NT2/D1 (cell line): ENCODE measurements at places on chromosomes 6 and 20.

- no peak for DNase-seq
Observed at GRCh38 chr20:59403962-59404314, 103.5 kb downstream of the EDN3 start.

GRCh38 chr6:90151576-90152422, 144.8 kb downstream of the BACH2 start:
- no peak for DNase-seq

DNA sequence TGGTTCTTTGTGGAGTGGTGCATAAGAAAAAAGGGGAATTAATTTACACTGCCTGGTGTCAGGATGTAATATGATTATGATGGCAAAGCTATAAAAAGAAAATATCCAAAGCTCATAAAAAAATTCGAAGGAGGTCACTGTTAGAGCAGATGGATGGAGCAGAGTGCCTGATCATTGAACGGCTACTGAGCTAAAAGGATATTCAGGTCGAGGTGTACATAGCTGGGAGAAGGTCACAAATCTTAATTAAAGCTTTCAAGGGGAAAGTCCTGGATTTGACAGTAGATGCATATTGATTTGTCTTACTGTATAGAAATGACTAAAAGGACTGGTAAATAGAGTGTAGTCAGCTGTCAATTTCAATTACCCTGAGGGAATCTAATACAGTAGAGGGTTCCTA, 84.4 kb downstream of the PKIB start:
- DNase-seq: no peak

- DNase-seq: no peak
Observed at GRCh38 chr6:7953753-7954152, 43.2 kb upstream of the TXNDC5 start.

- DNase-seq: no peak
Observed at GRCh38 chr6:34315780-34316179, 67.0 kb upstream of the SMIM29 start.

GRCh38 chr6:147366290-147366689, 142.2 kb upstream of the SAMD5 start:
- DNase-seq: no peak

DNA sequence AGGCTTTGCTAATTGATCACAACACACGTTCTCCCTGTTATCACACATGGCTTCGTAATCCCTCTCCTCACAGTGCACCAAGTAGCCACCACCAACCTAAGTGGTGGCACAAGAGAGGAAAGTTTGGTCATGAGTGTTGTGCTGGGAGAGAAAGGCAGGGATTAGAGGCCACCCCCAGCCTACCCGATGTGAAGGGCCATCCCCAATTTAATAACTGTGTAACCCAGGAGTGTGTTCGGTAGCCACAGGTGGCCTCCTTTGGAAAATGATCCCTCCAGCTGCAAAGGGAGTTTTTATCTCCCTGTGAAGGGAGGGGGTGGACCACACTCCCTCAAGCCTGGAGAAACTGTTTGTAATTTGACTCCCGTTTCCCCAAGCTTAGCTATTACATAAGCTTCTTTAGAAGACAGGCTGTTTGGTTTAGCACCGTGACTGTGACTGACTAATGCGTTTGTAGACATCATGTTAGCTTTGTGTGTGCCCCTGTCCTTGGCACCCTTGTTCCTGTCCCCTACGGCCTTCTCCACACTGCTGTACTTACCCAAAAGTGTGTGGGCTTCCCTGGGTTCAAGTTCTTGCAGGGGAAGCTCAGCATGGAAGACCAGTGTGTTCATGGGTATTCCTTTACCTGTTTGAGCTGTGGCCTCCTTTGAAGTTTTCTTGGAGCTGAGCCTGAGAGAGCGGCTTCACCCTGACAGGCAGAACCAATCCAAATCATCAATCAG, 20.6 kb downstream of the PPP1R16B start:
- no peak for DNase-seq

DNA sequence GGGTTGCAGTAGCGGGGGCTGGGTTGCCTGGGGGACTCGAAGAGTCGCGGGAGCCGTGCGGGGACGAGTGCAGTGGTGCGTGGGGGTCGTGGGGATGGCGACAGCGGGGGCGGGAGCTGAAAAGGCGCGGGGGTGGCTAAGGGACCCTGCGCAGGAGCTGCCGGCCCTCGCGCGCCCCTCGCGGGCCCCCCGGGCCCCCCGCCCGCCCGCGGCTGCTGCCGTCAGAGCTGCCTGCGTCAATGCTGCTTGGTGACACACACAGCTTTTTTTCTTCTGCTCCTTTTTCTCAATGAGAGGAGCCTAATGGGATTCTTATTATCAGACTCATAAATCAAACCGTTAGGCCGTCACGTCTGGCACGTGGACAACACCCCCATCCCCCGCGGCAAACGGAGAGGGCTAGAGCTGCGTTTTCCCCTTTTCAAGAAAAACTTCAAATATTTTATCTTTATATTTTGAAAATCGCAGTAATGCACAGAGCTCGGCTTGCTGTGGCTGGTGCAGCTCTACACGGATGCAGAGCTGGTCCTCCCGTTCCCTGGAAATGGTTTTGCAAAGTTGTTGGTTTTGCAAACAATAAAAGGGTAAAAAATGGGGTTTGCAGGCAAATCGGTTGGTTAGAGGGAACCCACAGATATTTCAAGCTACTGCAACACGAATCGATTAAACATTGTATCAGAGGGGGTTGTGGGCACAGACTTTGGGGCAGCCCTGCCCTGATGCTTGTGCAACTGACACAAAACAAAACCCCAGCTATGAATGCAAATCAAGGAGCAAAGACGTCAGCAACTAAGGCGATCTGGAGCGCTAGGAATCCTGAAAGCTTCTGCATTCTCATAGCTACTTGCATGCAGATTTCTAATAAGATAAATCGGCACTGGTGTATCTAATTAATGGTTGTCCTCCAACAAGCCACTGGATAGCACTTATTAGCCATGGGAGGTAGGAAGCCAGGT, 161.4 kb downstream of the TBXT start:
- no peak for DNase-seq

DNA sequence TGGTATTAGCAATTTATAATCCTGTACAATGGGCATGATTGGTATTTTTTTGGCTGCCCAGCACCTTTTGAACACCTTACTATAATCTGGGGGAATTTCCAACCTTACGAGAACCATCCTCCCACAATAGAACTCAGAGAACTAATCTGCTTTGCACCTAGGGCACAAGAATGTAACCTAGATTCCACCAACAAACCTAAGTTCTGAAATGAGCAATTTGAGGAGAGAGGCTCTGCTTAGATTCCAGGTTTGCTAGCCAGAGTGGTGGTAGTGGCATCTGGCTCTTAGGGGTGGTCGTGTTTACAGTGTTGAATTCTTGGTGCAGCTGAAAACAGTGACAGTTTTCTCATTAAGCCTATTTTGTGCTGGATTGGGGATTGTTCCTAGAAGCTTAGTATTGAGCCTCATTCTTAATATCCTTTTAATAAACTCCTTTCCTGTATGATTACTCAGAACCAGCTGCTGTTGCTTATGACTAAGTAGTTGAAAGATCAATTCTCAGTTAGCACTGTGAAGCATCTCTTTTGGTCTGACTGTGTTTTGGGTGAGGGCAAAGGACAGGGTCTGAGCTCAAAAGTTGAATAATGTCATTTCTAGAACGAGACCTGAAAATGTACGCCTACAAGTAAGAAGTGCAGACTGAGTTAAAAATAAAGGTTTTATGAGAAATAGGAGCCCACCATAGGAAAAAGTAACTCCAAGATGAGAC, 385.6 kb downstream of the CDKAL1 start:
- DNase-seq: no peak

- DNase-seq: no peak
Observed at GRCh38 chr6:35483490-35483889, 13.4 kb downstream of the TEAD3 start.

DNA sequence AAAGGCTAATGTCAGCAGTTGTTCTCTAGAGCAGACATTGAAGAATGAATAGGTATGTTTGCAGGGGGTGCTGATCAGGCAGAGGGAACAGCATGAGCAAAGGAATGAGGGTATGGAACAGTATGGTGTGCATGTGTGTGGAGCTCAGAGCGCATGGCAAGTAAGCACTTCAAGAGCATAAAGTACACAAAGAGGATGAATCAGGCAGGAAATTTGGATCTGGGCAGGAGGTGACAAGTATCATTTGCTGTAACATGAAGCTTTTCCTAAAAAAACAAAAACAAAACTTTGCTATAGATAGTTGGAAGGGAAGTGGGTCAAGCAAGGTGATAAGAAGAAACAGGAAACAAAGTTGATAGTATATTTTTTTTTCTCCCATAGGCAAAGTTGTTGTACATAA, 746.8 kb downstream of the HDGFL1 start:
- no peak for DNase-seq

GRCh38 chr20:1808101-1808500, 87.1 kb upstream of the SIRPA start:
- no peak for DNase-seq

GRCh38 chr6:29462022-29462421, 5.1 kb downstream of the OR2H1 start:
- DNase-seq: no peak

- DNase-seq: no peak
Observed at GRCh38 chr20:9092113-9092512, 23.2 kb downstream of the PLCB4 start.

DNA sequence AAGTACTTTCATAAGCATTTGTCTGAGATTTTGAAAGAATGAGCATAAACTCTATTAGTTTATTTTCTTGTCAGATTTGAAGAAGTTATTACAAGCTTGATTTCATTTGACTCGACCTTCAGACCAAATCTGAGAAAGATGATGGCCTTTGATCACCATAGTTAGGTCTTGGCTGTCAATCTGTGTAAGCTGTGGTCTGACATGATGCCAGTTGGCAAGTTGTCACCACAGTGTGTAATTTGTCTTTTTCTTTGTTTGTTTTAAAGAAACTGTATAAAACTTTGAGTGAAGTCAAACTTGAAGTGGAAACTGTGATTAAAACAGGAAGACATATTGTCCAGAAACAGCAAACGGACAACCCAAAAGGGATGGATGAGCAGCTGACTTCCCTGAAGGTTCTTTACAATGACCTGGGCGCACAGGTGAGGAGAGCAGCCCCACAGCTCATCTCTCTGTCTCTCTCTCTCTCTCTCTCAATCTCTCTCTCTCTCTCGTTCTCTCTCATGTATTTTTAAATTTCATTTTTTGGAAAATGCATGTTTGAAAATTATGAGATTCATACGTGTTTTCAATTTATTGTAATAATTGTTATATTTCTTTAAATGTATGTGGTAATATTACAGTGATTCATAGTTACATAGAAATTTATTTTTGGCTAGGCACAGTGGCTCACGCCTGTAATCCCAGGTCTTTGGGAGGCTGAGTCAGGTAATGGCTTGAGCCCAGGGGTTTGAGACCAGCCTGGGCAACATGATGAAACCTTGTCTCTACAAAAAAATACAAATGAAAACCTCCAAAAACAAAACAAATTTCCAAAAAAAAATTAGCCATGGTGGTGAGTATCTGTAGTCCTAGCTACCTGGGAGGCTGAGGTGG, 208.1 kb downstream of the UTRN start:
- DNase-seq: no peak

DNA sequence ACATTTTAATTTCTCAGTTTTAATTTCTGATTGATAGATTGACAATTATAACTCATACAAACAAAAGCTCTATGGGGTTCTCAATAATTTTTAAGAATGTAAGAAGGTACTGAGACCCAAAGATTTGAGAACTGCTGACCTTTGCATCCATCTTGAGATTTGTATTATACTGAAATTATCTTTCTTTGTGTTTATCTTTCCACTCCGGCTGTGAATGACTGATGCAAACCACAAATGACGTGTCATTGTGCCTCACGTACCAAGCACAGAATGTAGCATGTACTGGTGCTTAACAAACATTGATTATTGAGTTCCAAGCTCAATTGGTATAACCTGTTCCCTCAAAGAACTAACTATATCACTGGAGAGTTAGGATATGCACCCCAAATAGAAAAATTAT, 152.1 kb upstream of the SMLR1 start:
- DNase-seq: no peak

- no peak for DNase-seq
Observed at GRCh38 chr20:48012401-48012974, 227.2 kb upstream of the SULF2 start.

DNA sequence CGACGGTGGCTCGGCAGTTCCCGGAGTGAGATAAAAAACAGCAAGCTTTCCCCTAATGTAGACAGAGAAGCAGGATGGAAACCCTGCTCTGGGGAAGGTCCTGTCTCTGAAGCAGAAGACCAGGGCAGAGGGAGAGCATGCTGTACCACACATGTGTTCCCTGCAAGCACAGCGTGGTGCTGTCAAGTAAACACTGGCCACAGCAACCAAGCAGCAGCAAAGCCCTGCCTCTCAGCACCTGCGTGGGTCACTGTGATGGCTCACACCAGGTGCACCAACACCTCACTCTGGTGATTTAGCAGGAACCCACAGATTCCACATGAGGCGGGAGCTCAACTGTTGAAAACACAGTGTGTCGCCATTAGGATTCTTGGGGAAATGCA, 65.2 kb upstream of the TXNDC5 start:
- no peak for DNase-seq

DNA sequence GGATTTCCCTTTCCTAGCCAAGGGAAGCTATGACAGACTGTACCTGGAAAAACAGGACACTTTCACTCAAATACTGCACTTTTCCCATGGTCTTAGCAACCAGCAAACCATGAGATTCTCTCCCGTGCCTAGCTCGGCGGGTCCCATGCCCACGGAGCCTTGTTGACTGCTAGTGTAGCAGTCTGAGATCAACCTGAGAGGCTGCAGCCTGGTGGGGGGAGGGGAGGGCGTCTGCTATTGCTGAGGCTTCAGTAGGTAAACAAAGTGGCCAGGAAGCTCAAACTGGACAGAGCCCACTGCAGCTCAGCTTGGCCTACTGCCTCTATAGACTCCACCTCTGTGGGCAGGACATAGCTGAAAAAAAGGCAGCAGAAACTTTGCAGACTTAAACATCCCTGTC, 61.8 kb downstream of the EPM2A start:
- no peak for DNase-seq

GRCh38 chr20:23222531-23223200, 127.9 kb upstream of the NXT1 start:
- DNase-seq: no peak

GRCh38 chr20:57431539-57431835, 40.3 kb downstream of the RBM38 start:
- no peak for DNase-seq

- DNase-seq: no peak
Observed at GRCh38 chr6:111410371-111410770, 72.6 kb downstream of the REV3L start.

DNA sequence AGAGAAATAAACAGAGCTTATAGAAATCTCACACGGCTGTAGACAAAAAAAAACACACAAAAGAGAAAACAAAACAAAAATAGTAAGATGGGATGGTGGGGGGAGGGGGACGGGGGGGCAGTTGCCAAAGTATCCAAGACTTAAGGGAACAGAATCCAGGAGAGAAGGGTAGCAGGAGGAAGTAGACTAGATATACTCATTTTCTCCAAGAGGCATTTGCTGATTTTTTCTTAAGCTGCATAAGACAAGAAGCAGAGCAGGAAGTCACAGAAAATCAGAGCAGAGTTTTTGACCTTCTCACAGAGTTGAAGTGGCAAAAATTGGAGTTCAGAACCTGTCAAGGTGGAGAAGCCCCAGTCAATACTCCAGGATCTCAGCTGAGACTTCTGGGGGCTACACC, 237.7 kb downstream of the HIVEP2 start:
- no peak for DNase-seq
